ENCODE measurements at places on chromosomes 13 and 19. TPM values are rescaled to one million over a fixed set of nuclear protein-coding genes. Genes with fewer than 3 reads are reported as not detected.

RGS9BP gene
- polyA plus RNA-seq, result 0.42 TPM

CBARP gene
- polyA plus RNA-seq, result 1.4 TPM

IFI30 gene
- polyA plus RNA-seq, result 11.3 TPM

ZNF180 gene
- 18.4 TPM for polyA plus RNA-seq

TMEM238 gene
- polyA plus RNA-seq, result 0.32 TPM

DNA sequence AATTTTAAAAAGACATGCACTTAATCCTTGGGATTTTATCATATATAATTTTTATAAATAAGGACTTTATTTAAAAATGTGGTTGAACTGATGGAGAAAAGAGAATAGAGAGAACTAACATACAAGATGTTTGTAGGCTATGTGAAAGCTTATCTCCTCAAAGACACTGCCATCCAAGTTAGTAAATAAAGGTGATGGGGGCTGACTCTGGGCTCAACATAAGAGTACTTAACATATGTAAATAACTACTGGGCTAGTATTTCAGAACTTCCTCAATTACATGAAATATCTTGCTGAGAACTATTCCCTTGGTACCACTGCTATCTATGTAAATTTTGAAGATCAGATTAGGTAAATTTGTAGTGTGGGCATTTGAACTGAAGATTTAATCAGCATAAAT is 1017.3 kb upstream of the PCDH20 start:
- DNase-seq, result no peak

GRCh38 chr19:49475995-49476880 is 2.2 kb downstream of the FLT3LG start:
- DNase-seq, result no peak

DNA sequence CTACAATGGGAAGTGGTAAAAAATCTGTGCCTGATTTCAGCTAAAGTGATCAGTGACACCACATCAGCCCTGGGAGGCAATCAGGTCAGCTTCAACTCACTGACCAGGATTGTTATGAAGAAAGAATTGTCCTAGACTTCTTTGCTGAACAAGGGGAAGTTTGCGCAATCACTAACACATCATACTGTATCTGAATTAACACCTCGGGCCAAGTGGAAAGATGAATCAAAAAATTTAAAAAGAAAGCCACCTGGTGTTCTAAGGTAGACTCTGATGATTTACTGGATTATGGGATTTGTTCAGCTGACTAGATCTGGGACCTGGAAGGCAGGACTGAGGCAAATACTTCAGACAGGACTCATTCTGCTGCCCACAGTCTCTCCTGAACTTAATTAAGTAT is 161.8 kb downstream of the DIAPH3 start:
- no peak for DNase-seq

DNA sequence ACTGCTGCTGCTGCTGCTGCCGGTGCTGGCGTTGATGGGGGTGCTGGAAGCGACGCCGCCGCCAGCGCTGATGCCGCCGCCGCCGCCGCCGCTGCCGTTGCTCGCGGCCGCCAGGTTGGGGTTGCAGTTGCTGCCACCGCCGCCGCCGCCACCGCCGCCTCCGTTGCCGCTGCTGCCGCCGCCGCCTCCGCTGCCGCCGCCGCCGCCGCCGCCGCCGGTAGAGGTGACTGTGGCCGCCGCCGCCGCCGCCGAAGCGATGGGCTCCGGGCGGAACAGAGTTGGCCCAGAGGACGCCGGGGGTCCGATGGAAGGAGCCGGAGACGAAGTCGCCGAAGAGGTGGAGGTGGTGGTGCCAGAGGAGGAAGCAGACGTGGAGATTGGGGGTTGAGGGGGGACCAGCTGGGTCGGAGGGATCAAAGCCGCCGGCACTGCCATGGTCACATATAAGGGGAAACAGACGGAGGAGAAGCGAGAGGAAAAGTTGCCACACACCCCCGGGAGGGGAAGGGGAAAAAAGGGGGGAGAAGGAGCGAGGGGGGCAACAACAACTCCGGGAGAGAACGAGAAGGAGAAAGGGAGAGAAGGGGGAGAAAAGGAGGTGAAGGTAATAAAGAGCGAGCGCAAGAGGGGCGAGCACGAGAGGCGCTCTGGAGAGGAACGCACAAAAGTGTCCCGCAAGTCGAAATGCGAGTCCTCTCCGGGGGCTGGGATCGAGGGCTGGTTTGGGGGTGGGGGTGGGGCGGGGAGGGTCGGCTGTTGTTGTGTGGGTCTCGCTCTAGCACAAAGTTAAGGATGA is 471 bp downstream of the DACH1 start:
- no peak for DNase-seq

DNA sequence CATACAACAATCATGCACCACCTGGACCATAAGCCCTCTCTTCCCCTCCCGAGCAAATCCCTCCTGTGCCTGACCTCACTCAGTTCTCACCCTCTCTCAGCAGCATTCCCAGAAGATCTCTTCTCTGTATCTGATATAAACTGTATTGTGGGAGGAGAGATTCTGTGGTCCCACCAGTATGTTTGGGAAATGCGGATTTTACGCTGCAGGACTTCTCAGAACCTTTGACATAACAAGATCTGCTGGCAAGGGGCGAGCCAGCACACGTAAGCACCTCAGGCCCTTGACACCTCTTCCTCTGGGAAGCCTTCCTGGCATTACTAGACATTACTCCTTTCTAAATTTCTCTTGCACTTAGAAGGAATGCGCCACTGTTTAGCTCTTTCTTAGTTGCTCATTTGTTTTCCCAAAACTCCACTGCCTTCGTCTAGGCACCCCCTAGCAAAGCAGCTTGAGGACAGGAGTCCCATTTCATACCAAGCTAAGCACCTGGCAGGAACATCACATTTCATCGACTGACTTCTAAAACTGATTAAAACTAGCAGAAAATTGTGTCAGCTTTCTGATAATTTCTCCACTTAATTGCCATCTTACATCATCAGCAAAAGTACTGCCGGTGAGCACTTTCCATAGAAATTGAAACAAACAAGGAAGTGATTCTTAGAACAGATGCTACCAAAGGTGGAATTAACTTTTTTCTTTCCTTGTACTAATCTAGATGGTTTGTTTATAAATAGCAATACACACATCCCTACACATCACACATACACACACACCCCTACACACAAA is 63.2 kb downstream of the CCDC70 start:
- no peak for DNase-seq

- DNase-seq, result no peak
These were observed 218.1 kb upstream of the OBI1 start for GRCh38 chr13:78876915-78877549.

DNA sequence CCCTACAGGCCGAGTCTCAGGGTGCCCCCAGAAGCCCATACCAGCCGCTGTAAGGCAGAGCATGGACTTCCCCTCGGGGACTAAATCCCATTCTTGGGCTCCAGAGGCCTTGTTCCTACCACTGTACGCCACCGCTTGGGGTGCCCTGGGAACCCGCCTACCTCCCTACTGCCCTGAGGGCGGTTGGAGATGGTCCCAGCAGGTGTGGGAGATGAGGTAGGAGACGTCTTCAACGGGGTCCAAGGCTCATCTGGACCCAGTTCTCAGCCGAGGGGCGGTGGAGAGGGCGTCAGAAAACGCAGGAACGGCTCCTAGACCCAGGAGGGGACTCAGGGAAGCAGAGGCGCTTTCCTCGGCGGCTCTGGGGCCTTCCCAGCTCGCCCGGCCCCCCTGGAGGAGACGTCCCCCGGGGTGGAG is 833 bp upstream of the ZIK1 start:
- no peak for DNase-seq

DNA sequence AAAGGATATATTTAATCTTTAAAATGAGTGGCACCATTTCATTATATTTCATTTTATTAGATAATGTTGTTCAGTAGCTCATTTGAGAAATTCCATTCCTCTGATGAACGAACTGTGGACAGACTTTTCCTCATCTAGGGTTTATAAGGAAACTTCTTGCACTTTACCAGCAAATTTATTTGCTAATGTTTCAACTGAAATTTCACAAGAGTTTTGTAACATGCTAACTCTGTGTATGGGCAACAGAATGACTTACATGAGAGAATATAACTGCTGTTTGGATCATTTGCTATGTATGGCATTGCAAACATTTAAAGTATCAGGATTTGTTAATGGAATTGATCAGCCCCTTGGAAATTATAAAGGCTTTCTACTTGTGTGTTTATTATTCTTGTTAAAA is 3.7 kb upstream of the IRS2 start:
- DNase-seq, result no peak

GRCh38 chr13:24203811-24204210 is 43.3 kb downstream of the SPATA13 start:
- DNase-seq, result no peak

- DNase-seq, result no peak
These were observed 6.0 kb downstream of the ACP4 start for GRCh38 chr19:50796128-50796633.

- no peak for DNase-seq
These were observed 40.7 kb upstream of the SPATA13 start for GRCh38 chr13:24119626-24120508.

GRCh38 chr13:22092791-22093560 is 422.1 kb downstream of the FGF9 start:
- no peak for DNase-seq

Measured in left kidney (tissue), 8 donors.